Activated CD8-positive, alpha-beta T cell treated with anti-CD3 and anti-CD28 coated beads, Interleukin-2, amount 10 ng/mL, durations not matched to agents 7 days and 5 days (primary cell): ENCODE measurements at places on chromosomes 7 and 10. TPM values are rescaled to one million over a fixed set of nuclear protein-coding genes. Genes with fewer than 3 reads are reported as not detected.

- H3K27me3 ChIP-seq = no peaks in the 10 kb centered on the region
- no peaks in the 10 kb centered on the region for H3K4me1 ChIP-seq
These were observed 15.7 kb upstream of the CYREN start for GRCh38 chr7:135186261-135186540.

DNA sequence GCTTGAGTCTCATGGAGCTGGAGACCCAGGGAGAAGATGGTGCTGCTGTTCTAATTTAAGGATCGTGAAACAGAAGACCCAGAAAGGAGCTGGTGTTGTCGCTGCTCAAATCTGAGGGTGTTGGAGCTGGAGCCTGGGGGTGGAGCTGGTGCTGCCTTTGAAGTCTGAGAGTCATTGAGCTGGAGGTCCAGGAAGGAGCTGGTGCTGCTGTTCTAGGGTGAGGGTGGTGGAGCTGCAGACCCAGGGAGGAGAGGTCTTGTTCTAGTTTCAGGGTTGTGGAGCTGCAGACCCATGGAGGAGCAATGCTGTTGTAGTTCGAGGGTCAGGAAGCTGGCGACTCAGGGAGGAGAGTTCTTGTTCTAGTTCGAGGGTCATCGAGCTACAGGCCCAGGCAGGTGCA lies 84.1 kb upstream of the ZNF479 start:
- no peak overlapping the region for H3K4me3 ChIP-seq
- H3K4me1 ChIP-seq = no peaks in the 10 kb centered on the region
- H3K27me3 ChIP-seq = no peaks in the 10 kb centered on the region
- DNase-seq = no peak

The LRIT1 gene
- not detected for total RNA-seq

The TMEM196 gene
- total RNA-seq = not detected
